ENCODE measurements at places on chromosomes 3 and 15.

DNA sequence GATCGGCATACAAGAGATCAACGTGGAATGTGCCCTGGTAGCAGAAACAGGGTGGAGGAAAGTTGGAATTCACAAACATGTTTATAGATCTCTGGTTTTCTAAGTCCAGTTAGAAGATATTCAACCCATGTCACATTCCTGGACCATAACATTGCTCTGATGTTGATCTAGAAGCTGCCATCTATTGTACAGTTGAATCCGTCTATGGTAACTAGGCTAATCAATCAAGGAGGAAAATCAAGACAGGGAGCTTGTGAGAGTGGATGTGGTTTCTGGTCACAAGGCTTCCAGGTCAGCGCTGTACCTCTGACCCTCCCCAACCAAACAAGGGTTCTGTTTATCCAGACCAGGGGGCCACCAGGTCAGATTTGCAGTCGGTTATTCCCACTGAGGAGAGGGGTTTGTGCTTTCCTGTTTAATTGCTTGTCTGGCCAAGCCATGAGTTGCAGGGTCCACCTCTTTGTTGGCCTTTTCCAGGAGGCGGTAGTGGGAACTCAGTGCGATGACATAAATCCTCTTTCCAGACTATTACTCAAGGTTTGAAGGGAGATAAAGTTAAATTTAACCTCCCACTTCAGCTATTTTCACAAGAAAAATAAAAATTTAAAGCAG is 130.3 kb downstream of the SLCO3A1 start:
- DNase-seq, result no peak

- DNase-seq, result no peak
Observed at GRCh38 chr15:81897057-81897677, 148.7 kb downstream of the MEX3B start.

GRCh38 chr3:18735005-18735404 is 309.9 kb upstream of the SATB1 start:
- DNase-seq, result no peak

GRCh38 chr3:2774481-2775249 is 335.5 kb downstream of the IL5RA start:
- no peak for DNase-seq

GRCh38 chr3:136752422-136753325 is 496 bp upstream of the STAG1 start:
- DNase-seq, result peak; percentile 85

DNA sequence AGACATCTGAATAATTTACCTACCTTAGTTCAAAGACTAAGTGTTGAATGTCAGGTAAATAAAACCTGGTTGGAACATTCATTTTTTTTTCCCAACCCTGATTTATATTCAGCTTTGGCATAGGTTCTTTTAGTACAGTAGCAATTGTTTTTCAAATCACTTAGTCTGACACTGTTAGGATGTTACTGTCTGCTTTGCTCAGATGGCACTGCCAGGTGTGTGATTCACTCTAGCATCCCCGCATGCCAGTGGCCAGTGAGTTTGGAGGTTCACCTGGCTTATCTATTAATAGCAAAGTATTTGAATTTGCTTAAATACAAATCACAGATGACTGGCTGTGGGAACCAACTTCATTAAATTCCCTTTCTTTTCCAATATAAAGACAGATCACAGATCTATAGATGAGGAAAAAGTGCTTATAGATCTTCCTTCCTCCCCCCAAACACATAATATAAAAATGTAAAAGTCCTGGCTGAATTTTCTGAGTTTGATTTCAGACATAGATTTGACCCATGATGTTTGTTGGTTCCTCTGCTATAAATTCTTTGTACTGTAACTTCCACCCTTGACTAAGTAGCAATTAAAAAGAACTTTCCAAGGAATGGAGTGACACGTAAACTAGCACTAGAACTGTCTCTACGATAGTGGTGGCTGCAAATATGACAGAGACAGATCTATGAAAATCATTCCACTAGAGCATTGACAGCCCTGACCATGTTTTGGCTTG is 3.9 kb downstream of the THBS1 start:
- DNase-seq, result no peak

DNA sequence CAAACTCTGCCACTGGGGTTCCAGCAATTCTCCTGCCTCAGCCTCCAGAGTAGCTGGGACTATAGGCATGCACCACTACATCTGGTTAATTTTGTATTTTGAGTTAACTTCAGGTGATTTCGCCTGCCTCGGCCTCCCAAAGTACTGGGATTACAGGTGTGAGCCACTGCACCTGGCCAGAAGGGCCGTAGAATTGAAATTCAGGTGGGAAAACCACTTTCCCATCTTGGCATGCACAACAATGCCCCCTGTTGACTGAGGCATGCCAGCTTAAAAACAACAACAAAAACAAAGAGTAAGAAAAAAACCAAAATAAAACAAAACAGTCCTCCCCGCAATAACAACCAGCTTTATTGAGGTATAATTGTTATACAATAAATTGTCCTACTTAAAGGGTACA is 32.6 kb upstream of the RAB11A start:
- no peak for DNase-seq

DNA sequence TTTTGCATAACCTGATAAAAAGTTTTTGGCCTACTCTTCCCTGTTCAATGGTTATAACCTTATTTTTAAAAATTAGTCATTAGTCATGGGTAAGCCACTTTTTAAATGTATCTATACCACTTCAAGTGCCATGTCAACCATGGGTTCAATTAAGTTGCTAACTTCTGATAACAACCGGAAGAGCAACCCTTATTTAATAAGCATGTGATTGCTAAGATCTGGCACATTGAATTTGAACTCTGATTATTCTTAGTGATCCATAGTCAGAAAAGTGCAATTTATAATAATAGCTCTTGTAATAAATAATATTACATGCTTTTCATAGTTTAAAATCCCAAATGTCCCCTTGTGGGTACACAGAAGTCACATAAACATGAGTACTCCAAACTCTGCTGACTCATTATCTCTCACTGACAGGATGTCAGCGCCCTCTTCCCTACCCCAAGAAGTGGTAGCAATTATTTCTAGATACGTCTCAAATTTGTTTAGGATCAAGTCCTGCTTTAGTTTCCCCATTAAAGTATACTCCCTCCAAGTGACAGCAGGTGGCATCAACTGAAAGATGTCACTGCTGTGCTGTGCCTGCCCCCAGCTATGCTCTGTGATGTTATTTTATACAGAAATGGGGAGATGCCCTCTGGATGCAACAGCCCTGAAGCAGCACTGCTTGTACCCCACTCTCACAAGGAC is 18.6 kb downstream of the SAMD7 start:
- no peak for DNase-seq

DNA sequence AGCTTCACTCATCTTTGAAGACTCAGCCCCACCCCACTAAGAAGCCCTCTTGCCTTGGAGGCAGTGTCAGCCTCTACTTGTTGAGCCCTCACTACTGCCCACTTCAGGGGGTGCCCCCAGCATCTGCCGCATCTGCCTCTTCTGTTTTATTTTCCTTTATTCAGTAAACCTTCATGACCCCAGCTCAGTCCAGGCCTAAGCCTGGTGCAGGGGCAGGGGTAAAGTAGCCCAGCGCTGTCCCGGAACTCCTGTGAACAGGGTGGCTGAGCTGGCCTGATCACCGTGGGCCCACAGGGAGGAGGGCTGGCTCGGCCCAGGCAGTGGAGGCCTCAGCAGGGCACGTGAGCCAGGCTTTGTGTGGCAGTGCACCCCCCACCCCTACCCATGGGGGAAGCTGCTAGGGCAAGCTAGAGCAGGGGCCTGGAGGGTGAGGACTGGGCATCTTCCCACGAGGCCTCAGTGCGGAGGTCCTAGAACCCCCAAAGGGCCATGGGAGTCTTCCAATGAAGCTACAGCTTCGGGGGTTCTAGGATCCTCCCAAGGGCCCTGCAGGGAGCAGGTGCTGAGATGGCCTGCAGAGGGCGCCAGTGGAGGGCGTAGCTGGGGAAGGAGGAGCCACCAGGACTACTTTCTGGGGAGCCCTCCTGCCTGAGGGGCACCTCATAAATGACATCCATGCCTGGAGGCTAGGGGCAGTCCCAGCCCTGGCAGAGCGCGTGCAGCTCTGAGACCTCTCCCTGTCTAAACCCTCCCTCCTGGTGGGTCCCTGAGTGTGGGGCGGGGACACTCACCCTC is 36.0 kb downstream of the TSPAN3 start:
- no peak for DNase-seq

- DNase-seq, result peak; percentile 13
Observed at GRCh38 chr3:133895208-133896001, at the start of gene RAB6B. Gene RAB6B, minus strand, starts transcription at chr3:133895882. Its CDS starts 416 bp downstream, at chr3:133895466.

Measured in NCI-H748 treated with DMSO at 0.1 percent for 48 hours (cell line).